Activated T-helper 1 cell treated with anti-CD3 and anti-CD28 coated beads, Interleukin-12 subunit alpha, Interleukin-12 subunit beta, Interleukin-2, Interleukin-4 antibody, amounts not matched to agents 30 ng/mL and 10 ng/mL and 1 ng/mL, durations not matched to agents 14 hours and 24 hours and 36 hours (primary cell): ENCODE measurements at places on chromosomes 2 and 18.

DNA sequence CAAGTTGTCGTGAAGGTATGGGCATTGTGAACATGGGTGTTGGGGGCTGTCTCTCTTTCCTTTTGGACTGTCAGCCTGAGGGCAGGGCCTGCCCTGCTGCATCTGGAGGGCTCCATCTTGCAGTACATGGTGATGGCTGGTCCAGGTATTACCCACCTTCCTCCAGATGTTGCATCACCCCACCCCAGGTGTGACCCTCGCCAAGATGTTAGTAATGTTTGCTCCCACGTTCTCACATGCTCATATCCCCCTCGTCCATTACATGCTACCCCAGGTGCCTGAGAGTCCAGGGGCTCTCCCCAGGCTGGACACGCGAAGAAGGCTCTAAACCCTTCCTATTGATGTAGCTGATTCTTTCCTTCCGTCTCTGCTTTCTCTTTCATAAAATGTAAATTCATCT lies 13.9 kb downstream of the ZAP70 start:
- no peak for DNase-seq

GRCh38 chr2:42880738-42881690 lies 88.6 kb upstream of the HAAO start:
- no peak for DNase-seq

DNA sequence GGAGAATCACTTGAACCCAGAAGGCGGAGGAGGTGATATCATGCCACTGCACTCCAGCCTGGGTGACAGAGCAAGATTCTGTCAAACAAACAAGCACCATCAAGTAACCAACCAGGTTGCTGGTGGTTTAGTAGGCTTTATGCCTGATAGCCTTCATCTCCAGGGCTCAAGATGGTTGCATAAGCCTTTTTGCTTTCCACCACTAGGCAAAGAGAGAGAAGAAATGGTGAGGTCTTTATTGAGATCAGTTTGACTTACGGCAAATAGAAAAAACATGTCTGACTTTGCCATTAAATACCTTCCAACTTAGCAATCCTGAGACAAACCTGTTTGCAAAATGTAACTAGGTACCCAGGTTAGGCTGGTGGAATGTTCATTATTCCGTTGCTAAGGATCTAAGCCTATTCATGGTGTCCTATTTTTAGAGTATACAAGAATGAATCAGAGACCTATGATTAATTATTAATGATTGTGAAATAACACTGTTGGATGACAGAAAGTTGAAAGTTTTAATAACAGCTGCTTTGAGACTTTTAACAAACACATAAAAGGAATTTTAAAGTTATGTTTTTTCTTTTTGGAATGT lies 53.5 kb upstream of the SLC38A11 start:
- no peak for DNase-seq

DNA sequence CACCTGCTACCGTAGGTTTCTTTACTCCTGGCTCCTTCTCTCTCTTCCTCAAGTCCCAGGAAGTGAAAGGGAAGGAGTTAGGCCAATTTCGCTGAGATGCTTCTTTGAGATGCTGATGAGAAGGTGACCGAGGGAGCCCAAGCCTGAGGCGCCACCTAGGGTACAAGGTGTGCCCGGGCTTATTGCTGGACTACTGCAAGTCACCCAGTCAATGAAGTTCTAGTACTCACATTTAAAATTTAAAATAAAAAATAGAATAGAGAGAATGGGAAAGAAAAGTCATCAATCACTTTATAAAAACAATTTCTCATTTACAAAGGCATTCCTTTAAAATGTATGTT lies 45.3 kb downstream of the ACAA2 start:
- no peak for DNase-seq

DNA sequence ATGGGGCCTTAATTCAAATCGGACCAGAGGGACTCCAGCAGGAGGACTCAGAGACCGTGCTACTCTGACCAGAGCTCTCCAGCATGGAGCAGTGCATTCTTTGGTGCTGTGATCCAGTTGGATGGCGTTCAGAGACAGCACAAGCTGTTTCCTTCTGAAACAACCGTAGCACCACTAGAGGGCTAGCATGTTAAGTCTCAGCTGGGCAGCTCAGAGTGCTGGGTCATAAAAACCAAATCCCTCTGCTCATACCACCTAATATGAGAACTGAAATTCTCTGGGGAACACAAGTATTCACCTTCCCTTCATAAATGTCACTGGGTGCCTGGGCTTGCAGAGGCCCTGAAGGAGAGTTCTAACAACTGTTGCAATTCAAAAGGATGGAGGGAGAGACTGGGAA lies 97.7 kb upstream of the TFCP2L1 start:
- no peak for DNase-seq

DNA sequence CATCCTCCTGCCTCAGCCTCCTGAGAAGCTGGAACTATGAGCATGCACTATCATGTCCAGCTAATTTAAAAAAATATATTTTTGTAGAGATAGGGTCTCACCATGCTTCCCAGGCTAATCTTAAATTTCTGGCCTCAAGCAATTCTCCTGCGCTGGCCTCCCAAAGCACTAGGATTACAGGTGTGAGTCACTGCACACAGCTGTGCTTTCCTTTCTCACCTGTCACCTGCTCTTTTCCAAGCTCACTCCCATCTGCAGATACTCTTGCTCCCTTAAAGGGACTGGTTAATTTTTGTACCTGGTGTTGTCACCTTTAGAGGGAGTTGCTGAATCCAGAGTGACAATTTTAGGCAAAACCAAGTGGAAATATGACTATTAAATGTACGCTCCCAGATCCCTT lies 178.2 kb downstream of the LOXHD1 start:
- DNase-seq = no peak

DNA sequence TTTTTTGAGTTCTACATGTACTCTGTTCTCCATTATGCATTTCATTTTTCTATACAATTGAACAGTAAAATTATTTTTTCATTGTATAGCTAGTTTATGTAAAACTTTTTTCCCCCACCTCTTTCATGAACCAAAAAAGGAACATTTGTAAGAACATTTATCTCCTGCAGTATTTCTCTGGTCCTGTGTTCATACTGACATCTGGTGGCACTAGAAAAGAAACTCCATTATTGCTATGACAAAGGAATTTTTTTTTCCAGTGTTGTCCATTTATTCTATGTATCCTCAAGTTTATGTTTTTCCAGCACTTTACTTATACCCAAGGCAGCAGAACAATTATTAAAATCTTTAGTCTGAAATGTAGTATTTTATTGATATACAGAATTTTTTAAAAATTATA lies 27.4 kb upstream of the CHAC2 start:
- DNase-seq = no peak

DNA sequence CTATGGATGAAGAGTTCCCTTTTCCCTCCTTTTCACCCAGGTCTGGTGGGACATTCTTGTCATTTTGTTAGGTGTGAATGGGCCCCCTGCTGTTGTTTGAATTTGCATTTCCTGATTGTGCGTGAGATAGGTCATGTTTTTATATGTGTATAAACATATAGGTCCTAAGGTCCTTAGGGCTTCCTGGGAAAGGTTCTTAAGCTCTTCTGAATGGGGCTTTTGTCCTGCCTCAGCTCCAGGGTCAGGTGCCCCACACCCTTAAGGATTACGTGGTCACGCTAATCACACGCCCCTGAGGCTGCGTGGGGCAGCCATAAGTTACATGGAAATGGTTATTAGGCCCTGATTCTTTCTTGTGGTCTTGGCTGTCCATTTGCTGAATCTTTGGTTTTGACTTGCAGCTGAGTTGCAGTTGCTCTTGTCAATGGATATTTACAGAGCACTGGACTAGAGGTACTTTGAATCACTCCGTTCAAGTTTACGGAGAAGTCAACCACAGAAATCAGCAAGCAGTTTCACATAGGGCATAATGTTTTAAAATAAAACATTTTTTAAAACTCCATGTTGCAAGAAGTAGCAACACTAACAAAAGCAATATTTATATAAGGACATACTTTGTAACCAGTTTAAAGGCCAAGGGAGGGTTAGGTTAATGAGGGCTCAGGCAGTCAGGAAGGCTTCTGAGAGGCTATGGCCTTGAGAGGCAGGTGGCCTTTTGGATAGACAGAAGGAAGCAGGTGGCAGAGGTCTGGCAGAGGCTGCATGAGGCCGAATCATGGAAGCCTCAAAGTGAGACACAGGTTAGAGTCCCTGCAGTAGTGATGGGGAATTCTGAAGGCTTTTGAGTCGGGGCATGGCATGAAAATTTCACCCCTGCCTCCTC lies 24.2 kb downstream of the LIPG start:
- DNase-seq = no peak

- DNase-seq = no peak
Measured at GRCh38 chr18:26992926-26993325, 127.4 kb upstream of the AQP4 start.

DNA sequence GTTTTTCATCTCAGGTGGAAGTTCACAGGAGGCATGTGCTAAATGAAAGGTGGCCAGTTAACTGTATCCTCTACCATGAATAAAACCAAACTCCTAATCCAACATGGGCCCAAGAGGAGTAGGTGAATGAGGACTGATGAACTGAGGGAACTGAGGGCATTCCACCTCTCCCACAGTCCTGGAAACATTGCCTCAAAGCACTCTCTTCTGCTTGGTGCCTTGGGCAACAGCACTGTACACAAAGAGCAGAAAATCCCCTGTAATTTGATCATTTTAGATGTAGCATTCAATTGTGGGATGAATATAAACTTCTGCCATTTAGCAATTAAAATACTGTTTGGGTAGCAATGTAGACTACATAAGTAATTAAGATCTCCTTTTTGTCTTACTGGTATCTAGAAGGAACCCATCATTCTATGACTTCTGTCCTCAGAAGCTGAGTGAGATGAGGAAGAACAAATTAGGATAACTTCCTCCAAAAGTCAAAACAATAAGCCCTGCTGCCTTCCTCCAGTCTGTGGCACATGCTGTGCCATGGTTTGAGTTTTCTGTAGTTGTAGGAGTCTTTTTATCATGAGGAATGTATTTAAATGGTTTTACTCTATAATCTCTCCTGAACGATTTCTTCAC lies 86.7 kb upstream of the ZEB2 start:
- no peak for DNase-seq

- DNase-seq = no peak
Measured at GRCh38 chr2:260507-261161, 3.2 kb downstream of the SH3YL1 start.

- no peak for DNase-seq
Measured at GRCh38 chr2:145021962-145022665, 502.2 kb upstream of the ZEB2 start.

DNA sequence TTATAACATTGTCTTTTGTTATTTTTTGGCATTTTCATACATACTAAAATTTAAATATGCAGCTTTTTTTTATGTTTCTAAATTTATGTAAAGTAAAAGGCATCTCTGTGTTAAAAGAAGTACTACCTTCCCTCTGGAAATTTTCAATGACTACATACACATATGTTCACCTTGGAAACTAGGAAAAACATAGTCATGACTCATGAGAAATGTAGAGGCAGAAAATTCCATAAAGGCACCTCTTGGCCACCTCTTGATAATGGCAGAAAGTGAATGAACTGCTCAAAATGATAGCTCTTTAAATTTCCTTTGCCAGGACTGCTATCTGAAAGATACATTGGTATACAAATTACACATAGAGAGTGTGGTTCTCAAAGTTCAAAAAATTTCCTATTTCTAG lies 889.1 kb upstream of the ZEB2 start:
- DNase-seq = no peak

DNA sequence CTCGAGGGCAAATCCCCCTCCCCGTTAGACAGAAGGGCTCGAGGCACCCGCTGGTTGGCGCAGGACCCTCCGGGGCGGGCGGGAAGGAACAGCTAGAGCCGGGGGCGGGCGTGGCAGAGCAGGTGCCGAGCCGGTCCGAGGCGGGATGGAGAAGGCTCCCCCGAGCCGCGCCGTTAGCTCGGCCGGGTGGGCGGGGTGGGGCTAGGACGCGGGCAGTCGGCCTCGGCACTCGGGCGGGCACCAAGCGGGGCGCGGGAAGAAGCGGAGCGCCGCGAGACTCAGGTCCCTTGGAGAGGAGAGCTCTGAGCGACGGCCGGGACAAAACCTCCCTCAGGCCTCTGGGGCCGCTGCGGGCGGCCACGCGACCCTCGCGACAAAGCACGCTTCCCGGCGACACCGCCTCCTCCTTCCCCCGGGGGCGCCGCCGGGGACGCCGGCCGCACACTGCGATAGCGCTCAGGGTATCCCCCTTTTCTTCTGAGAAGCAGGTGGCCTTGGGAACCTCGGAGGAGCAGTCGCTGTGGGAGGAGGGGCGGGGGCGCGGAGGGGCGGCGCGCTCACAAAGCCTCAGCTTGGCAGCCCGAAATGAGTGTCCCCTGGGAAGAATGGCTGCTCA lies 721 bp downstream of the FHOD3 start:
- no peak for DNase-seq

DNA sequence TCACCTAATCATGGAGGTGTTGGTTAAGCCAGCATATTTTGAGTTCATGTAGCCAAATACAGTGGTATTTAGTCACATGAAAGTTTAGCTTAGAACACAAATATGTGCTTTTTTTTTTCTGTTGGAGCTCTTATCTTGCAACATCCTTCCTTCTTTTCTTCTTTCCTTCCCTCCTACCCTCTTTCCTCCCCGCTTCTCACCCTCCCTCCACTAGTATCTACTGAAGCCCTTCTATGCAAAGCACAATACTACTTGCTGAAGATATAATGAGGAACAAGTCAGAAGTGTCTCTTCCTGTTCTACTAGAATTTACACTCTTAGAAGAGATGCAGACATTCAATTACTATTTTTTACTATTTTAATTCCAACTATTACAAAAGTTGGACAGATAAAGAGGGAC lies 105.0 kb upstream of the ITGA4 start:
- DNase-seq = no peak

- DNase-seq = no peak
Measured at GRCh38 chr2:229719926-229720647, 5.7 kb upstream of the DNER start.

DNA sequence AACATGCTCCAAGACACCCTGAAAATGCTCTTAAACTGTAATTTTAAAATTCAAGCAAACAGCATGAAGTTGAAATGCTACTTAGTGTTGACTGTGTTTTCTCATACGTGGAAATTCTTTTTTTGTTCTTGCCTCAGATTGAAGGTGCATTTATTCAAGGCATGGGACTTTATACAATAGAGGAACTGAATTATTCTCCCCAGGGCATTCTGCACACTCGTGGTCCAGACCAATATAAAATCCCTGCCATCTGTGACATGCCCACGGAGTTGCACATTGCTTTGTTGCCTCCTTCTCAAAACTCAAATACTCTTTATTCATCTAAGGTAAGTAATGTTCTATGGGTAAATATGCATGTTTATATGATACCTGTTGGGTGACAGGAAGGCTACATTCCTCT lies 82.7 kb downstream of the AOX1 start:
- DNase-seq = no peak

- no peak for DNase-seq
Measured at GRCh38 chr18:8117006-8117371, 492.2 kb upstream of the RAB12 start.

GRCh38 chr2:3747032-3747654 lies 43.8 kb downstream of the DCDC2C start:
- DNase-seq = no peak

GRCh38 chr2:71000780-71001591 lies 6.3 kb upstream of the TEX261 start:
- peak; percentile 75 for DNase-seq
